Ovary (tissue), 10 donors: ENCODE measurements at places on chromosomes 2 and 18. TPM values are rescaled to one million over a fixed set of nuclear protein-coding genes. Genes with fewer than 3 reads are reported as not detected.

- H3K27me3 ChIP-seq = no peaks in the 10 kb centered on the region
- H3K27ac ChIP-seq = no peak overlapping the region
- DNase-seq = no peak
- H3K36me3 ChIP-seq = no peaks in the 10 kb centered on the region
- H3K4me1 ChIP-seq = peaks cover 1% of the 10 kb centered on the region
Measured at GRCh38 chr18:12837747-12838146, 46.3 kb downstream of the PTPN2 start.

The IHH gene
- not detected for total RNA-seq

DNA sequence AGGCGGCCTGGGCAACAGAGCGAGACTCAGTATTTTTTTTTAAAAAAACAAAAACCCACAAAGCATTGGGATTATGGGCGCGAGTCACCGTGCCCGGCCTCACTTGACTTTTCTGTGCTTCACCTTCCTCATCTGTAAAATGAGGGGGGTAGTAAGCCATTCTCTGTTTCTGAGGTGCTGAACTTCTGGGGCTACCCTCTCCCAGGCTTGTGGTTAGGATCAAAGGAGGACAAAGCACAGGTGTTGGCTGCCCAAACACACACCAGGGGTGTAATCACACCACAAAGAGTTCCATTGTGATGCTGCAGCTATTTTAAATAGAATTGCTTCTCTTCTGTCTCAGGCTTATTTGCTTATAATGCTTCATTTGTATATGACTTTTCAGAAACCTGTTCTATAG is 35.8 kb upstream of the INHBB start:
- no peaks in the 10 kb centered on the region for H3K36me3 ChIP-seq
- H3K4me1 ChIP-seq = peaks cover 3% of the 10 kb centered on the region
- no peak overlapping the region for H3K4me3 ChIP-seq
- no peak overlapping the region for H3K27ac ChIP-seq

DNA sequence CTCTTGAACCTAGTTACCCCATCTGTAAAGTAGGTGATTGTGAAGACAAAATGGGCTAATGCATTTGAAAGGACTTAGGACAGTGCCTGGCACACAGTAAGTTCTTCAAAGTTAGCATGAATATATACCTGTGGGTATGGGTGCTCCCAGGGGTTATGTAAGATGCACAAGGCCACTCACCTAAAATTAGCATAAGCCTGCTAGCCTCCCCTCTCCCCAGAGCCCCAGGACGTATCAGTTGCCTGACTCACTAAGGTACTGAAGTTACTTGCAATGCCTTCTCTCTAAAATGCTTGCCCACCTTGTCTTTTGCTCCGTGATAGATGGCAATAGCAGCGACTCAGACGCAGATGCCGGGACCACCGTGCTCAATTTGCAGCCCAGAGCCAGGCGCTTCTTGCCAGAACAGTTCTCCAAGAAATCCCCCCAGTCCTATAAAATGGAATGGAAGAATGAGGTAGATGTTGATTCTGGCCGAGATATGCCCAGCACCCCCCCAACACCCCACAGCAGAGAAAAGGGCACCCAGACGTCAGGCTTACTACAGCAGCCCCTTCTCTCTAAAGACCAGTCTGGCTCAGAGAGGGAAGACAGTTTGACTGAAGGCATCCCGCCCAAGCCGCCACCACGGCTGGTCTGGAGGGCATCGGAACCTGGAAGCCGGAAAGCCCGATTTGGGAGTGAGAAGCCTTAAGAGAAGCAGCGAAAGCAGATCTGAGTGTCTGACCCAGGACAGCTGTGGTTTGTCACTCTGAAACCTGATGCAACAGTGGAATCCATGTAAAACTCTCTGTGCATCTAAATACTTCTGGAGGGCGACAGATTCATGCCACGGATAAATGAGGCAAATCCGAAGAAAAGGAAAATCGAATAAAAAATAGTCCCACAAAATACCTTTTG is 53.8 kb upstream of the TMEM182 start:
- no peaks in the 10 kb centered on the region for H3K4me1 ChIP-seq
- H3K4me3 ChIP-seq = no peak overlapping the region
- H3K36me3 ChIP-seq = no peaks in the 10 kb centered on the region
- no peaks in the 10 kb centered on the region for H3K27me3 ChIP-seq
- no peak overlapping the region for H3K27ac ChIP-seq
- no peak for DNase-seq

DNA sequence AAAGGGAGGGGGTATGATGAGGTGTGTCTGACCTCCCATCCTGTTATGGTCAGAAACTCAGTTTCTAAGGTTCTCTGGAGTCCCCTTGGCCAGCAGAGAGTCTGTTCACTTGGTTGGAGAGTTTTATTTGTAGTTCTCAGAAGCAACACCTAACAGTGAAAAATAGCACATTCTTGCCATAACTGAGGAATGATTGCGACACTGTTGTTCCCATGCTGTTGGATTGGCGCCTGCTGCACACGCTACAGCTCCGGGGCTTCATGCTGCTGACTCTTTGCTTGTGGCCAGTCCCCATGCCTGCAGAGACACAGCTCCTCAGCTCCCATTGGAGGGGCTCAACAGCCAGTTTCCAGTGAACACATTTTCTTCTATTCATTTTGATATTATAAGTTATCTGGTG is 42.1 kb downstream of the TPGS2 start:
- peak; percentile 29 for DNase-seq
- H3K4me3 ChIP-seq = no peak overlapping the region
- H3K27me3 ChIP-seq = no peaks in the 10 kb centered on the region
- H3K4me1 ChIP-seq = peaks cover 2% of the 10 kb centered on the region
- H3K36me3 ChIP-seq = no peaks in the 10 kb centered on the region
